Esophagus muscularis mucosa (tissue), 4 donors: ENCODE measurements at places on chromosomes 12 and 14. TPM values are rescaled to one million over a fixed set of nuclear protein-coding genes. Genes with fewer than 3 reads are reported as not detected.

The MARCHF9 gene
- 16.9 TPM for total RNA-seq

GRCh38 chr12:76863005-76863670 lies 15.7 kb downstream of the CSRP2 start:
- no peaks in the 10 kb centered on the region for H3K4me1 ChIP-seq
- no peaks in the 10 kb centered on the region for H3K27me3 ChIP-seq
- H3K27ac ChIP-seq: peak overlapping the region; percentile 75
- no peaks in the 10 kb centered on the region for H3K36me3 ChIP-seq

DNA sequence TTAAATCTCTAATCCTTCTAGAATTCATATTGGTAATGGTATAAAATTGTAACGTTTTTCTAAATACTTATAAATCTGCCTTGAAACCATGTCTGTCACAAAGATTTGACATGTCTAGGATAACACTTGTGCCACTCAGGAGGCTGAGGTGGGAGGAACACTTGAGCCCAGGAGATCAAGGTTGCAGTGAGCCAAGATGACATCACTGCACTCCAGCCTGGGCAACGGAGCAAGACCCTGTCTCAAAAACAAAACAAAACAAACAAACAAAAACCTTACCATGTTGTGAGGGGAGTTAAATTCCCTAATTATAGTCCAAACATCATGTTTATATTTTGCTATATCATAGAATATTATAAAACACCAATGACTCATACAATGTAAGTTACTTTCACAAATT lies 317.5 kb upstream of the SOX5 start:
- no peak for DNase-seq
- no peaks in the 10 kb centered on the region for H3K36me3 ChIP-seq
- H3K27me3 ChIP-seq: no peaks in the 10 kb centered on the region

The SLC2A3 gene
- total RNA-seq: 10.7 TPM
